ENCODE measurements at places on chromosomes 12 and 14. TPM values are rescaled to one million over a fixed set of nuclear protein-coding genes. Genes with fewer than 3 reads are reported as not detected.

Gene ISCA2
- total RNA-seq = 22.5 TPM

Gene TMEM229B
- 9.1 TPM for total RNA-seq

Gene BHLHE41
- not detected for total RNA-seq

DNA sequence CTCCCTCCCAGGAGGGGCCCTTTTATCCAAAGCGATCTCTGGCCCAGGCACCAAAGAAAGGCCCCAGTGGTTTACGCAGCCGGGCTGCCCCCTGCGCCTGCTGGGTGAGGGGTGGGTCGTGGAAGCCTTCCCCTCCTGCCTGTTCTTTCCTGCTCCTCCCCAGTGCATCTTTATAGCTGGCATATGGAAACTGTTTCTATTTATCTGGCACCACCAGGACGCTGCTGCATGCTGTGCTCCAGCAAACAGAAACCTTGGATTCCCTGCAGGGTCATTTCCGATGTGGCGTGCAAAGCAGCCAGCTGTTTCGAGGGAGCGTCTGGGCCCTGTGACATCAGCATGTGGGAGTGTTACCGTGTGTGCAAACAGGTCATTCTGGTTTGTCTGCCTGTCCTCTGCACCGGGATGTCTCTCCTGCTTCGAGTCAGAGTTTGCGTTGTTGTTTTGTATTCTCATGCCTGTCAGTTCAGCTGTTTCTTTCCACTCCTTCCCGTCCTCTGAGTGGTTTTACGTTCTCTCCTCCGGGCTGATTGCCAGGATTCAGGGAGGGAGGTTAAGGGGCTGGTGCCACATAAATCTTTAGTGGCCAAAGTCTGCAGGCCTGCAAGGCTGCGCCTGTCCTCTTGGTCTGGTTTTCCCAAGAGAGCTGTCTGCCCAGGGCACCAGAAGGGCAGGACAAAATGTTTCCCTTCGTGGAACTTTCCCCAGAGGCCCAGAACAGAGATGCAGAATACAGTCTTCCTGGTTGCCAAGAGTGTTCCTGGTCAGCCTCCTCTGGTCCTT lies 24.6 kb downstream of the TPCN1 start:
- DNase-seq = no peak

DNA sequence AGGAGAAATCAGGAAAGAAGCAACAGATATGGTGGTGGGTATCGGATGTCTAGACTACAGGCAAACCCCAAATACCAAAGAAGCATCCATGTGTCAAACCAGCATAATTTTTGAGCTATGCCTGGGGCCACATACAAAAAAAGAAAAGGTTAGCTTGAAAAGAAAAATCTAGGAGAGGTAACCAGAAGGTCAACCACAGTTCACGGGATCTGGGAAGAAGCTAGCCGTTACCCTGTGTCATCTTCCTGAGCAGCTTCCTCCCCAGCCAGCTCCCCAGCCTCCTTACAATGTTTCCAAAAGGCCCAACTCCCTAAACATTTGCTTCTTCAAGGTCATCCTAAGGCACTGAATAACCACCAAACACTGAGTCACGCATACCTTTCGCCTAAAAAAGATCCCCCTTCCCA lies 3.1 kb downstream of the SINHCAF start:
- no peak for DNase-seq

- DNase-seq = no peak
Measured at GRCh38 chr12:104969343-104969742, 11.3 kb upstream of the SLC41A2 start.

DNA sequence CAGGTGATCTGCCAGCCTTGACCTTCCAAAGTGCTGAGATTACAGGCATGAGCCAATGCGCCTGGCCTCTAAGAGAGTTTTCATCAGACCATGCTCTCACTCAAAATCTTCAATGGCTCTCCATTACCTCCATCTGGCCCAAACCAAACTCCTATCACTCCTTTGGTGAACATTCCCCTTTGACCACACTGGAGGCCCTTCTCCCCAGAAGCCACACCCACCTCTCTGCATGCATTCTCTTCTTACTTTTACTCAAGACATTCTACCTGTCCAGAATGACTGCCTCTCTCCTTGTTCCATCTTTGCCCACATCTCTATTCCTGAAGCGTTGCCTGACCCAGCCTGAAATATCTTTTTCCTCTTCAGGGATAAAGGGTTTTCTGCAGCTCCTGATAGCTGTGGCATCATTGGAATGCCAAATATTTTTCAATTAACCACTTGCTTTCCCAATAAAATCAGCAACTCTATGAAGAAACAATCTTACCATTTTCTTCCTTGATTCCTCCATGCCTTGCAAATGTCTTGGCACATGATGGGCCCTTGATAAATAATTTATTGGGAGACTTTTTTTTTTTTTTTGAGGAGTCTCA lies 15.5 kb downstream of the PLEK2 start:
- DNase-seq = no peak

Data from CD4-positive, alpha-beta T cell (primary cell).